ENCODE measurements at places on chromosomes 6 and 20.

DNA sequence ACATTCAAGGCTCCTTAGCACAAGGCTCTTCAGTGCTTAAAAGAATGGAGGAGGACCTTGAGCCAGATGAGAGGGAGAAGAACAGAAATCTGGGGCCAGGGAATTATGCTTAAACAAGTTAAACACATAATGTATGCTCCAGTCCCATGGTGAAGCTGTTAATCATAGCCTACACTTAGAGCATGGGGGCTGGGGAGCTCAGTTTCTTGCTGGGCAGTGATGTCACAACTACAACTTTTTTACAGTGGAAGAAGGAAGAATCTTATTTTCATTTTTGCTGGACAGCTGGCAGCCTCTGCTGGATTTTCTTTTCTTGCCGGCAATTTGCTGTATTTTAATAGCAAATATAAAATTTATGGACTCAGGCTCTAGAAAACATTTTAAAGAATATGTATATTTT lies 432.5 kb downstream of the CD109 start:
- no peak for DNase-seq

- no peak for DNase-seq
Observed at GRCh38 chr20:52746190-52746589, 226.0 kb upstream of the TSHZ2 start.

DNA sequence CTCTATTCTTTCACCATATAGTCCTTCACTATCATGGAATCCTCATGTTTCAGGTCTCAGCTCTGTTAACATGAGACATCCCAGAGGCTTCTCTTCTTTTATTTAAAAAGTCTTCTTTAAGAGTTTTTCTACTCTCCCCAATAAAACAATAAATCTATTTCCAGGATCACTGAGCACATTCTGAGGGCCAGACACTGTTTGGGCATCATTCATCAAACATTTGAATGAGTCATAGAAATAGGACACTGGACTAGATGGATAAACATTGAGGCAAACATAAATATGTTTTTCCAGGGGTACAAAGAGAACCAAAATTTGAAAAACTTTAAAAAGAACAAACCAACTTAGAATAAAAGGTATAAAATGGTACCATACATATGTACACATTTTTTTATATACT lies 554.4 kb downstream of the KIF16B start:
- DNase-seq, result no peak

GRCh38 chr20:17863577-17864292 lies 104.9 kb downstream of the SNX5 start:
- DNase-seq, result no peak

DNA sequence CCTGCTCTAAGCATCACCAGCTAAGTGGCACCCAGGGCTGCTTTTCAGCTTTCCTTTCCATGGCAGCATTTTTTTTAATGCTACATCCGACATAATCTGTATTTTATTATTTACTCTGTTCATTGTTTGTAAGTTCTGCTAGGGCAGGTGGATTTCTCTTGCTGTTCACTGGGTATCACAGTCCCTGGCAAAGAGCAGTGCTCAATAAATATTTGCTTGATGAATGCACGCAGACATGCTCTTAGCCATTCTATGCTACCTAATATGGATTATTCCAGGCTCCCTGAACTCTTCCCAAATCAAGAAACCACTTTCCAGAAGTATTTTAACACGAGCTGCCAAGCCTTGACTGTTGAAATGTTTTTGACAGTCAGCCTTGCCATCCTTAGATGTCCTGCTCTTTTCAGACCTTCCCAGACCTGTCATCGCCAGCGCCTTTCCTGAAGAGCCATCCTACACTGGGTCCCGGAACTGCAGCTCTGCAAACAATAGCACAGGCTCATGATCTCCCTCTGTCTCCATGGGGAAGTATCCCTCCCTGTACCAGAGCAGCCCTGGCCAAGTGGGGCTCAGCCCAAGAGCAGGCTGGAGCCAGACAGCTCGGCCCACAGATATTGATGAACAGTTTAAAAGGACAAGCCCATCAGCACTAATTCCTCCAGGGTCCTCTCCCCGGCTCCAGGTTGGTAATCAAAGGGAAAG lies 136.5 kb upstream of the CDH4 start:
- no peak for DNase-seq

GRCh38 chr6:79231666-79232065 lies 2.8 kb downstream of the HMGN3 start:
- DNase-seq, result no peak

DNA sequence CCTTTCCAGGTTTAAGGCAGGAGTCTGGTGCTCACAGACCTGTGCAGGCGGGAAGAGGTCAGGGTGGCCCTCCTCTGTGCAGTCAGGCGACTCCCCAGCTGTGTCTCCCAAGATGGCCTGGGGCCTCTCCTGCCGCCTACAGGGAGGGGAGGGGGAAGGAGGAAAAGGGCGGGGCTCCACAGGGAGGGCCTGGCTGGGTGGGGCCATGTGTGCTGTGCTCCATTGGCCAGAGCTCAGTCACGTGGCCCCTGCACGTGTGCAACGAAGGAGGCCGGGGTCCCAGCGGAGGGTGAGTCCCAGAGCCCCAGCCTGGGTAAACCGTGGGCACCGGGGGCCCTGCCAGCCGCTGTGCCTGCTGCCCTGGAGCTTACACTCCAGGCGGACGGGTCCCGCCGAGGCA lies 211.6 kb downstream of the ZDHHC14 start:
- no peak for DNase-seq

- DNase-seq, result no peak
Observed at GRCh38 chr6:40626886-40627285, 39.7 kb upstream of the LRFN2 start.

GRCh38 chr6:107185391-107185970 lies 70.2 kb upstream of the BEND3 start:
- peak; percentile 46 for DNase-seq

Data from HEK293T (cell line).